T-helper 17 cell (primary cell): ENCODE measurements at places on chromosomes 2 and 18.

GRCh38 chr2:3065928-3066327 lies 311.7 kb downstream of the EIPR1 start:
- no peak for DNase-seq

- DNase-seq, result no peak
These were observed 75.5 kb downstream of the ASB1 start for GRCh38 chr2:238502088-238502810.

DNA sequence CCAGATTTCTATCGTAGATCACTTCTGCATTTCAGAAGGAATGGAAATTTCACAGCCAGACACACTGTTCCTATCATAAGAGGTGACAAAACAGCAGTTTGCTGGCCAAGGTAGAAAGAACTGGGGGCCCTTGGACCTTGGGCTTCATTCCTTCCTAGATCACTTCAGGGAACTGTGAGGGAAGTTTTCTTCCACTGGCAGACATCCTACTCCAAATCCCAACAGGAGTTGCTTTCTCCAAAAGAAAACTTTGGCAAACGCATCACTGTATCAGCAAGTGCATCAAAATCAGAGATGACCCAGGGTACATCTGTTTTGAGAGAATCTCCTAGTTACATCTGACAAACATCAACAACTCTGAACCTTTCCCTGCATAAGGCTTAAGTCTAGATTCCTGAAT lies 348.4 kb upstream of the KLHL29 start:
- DNase-seq, result no peak

- DNase-seq, result no peak
These were observed 187.7 kb upstream of the HAAO start for GRCh38 chr2:42979870-42980763.

DNA sequence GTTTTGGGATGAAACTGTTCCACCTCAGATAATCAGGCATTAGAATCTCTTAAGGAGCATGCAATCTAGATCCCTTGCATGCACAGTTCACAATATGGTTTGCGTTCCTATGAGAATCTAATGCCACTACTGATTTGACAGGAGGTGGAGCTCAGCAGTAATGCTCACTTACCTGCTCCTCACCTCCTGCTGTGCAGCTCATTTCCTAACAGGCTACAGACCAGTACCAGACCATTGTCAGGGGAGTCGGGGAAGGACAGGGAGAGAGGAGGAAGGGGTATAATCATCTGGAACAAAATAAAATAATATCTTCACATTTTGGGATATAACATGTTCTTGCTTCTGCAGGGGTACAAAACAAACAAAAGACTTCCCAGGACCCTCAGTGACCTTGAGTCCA lies 532.0 kb upstream of the FSHR start:
- no peak for DNase-seq

GRCh38 chr2:119389615-119390306 lies 23.0 kb downstream of the DBI start:
- DNase-seq, result no peak

DNA sequence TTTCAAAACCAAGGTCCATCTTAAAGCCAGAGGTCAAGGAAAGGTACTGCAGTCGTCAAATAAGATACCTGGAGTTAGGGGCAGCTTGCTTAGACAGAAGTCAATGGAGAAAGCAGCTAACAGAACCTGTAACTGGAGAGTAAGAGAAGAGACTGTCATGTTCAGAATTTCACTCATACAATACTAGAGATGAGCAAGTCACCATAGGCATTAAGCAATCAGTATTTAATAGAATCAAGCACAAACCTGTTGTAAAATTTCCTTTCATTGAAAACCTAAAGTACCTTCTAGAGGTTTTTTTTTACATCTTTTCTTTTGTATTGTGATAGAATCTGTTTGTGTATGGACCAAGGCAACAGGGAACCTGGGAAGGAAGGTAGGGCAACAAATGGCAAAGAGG lies 183.4 kb upstream of the ERBB4 start:
- DNase-seq, result no peak

DNA sequence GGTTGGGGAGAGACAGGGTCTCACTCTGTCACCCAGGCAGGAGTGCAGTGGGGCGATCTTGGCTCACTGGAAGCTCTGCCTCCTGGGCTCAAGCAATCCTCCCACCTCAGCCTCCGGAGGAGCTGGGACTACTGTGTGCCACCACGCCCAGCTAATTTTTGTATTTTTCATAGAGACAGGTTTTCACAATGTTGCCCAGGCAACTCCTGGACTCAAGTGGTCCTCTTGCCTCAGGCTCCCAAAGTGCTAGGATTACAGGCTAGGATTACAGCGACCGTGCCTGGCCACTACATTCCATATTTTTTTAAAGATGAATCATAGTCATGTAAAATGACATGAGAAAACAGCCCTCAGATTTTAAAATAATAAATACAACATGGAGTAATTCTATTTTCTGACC lies 32.3 kb downstream of the CWC22 start:
- no peak for DNase-seq

DNA sequence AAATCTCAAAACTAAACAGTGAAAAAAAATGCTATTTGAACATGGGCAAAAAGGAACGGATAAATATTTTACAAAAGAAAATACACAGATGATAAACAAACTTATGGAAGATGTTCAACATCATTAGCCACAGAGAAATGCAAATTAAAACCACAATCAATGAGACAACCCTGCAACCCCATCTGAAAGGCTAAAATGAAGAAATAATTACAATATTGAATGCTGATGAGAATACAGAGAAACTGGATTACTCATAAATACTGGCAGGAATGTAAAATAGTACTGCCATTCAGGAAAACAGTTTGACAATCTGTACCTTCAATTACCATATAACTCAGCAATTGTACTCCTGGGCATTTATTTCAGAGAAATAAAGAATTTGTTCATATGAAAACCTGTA lies 193.1 kb upstream of the UBE2E3 start:
- DNase-seq, result no peak

- DNase-seq, result no peak
These were observed 12.7 kb upstream of the SCN1A start for GRCh38 chr2:166140475-166140874.

- no peak for DNase-seq
These were observed 140.6 kb downstream of the CCDC148 start for GRCh38 chr2:158315803-158316414.

DNA sequence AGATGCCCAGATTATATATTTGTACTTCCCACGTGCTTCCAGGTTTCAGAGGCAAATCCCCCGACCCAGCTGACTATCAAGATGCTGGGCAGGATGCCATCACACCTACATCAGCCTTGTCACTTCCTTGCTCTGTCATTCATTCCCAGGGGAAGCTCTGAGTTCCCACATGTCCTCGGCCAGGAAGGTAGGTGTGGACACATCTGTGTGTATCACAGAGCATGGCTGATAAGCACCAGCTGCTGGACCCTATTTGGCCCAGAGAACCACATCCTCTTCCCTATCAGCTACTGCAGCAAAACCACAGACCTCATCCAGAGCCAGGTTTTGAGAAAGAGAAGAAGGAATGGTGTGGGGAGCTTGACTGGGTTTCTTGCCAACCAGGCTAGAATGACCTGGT lies 31.9 kb upstream of the ITGA6 start:
- no peak for DNase-seq

- no peak for DNase-seq
These were observed 69.3 kb downstream of the TTC27 start for GRCh38 chr2:32697156-32697555.

- no peak for DNase-seq
These were observed 76.2 kb upstream of the SIX2 start for GRCh38 chr2:45085487-45085886.

DNA sequence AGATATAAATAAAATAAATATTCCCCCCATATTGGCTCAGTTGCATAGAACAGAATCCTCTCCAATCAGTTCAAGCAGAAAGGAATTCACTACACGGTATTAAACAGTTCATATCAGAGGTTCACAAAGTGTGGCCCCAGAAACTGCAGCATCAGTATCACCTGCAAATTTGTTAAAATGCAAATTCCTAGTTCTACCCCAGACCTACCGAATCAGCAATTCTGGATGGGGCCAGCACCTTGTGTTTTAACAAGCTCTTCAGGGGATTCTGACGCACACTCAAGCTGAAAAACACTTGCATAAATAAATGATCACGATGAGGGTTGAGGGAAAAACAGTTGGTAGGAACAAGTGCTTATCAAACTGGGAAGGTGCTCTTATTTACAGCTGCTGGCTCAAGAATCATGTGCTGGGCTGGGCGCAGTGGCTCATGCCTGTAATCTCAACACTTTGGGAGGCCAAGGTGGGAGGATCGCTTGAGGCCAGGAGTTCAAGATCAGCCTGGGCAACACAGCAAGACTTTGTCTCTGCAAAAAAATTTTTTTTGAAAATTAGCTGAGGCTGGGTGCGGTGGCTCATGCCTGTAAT lies 6.4 kb downstream of the GTF3C2 start:
- no peak for DNase-seq

DNA sequence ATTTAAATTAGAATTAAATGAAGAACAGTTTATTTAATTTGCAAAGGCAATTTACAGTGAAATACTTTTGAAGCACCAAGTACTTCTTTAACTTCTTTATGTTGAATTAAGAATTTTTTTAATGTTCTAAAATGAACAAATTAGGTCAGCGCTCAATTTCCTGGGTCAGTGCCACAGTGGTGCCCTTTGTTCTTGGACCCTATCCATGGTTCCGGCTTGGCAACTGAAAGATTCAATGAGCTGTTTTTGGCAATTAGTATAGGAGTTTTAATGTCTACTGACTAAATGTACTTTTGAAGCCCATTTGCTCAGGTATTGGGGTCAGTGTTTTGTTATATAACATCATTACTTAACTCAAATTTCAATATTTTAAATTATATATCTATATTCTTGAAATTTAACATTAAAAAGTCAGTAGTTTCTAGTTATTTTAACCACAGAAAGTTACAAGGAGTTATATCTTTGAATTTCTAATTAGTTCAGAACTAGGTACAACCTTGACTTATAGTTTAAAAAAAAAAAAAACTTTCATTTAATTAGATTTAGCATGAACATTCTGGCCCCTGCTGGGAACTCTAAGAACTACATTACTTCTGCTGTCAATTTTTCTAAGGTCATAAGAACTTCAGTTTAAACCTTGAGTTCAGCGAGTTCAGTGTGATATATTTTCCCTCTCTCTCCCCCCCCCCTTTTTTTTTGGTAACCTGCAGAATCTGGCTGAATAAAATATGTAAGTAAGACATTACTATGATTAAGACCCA lies 7.6 kb upstream of the MSTN start:
- DNase-seq, result no peak
